NCI-H1105 treated with DMSO at 0.1 percent for 48 hours (cell line): ENCODE measurements at places on chromosomes 5 and 9.
A peak's percentile ranks its signal among the peaks of the same experiment; 100 is the strongest.

GRCh38 chr5:167264348-167264747 lies 1027.1 kb upstream of the WWC1 start:
- no peak for DNase-seq

- no peak for DNase-seq
Measured at GRCh38 chr5:852431-853401, 1.9 kb upstream of the ZDHHC11 start.

DNA sequence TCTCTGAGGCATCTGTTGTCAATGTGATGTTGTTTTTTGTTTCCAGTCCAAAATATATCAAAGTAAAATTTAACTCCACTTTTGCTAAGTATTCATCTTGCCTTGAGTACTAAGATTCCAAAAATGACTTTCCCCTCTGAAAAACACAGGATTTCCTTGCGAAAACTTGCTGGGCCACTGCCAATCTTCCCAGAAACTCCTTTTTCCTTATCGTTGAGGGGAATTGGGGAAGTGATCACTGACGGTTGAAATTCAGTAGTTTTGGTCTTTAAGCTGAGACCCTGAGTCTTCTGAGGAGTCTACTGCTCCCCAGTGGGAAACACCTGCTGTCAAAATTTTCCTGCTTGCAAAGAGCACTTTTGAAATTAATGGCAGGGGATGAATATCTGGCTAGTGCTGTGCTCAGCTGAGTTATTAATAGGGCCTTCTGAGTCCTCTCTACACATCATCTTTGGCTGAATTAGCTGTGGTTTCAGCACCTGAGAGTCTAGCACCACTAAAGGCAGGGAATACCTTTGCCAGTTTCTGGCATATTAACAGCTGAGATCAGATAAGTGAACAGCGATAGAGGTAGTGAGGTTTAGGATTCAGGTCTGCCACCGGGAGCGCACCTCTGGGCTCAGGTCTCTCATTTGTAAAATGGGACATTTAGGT lies 18.0 kb downstream of the TLR4 start:
- DNase-seq = no peak

- no peak for DNase-seq
Measured at GRCh38 chr9:116937361-116937760, 250.3 kb downstream of the TRIM32 start.

DNA sequence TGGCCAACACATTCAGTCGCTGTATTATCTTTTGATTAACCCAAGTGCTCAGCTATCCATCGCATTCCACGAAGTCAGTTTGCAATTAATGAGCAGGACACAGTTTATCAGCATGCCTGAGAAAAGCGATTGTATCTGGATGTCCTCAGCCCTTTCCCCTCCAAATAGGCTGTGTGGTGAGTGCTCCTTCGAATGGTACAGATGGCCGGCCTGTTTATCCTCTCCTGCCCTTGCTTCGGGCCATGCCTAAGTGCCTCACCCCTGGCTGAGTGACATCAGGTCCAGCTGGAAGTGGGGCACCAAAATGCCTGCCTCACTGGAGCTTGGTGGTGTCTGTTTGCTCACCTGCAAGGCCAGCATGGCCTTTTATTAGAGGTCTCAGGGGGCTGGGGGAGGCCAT lies 317.3 kb downstream of the GADD45G start:
- DNase-seq = no peak

- DNase-seq = peak; percentile 10
Measured at GRCh38 chr5:103444333-103445038, 118.1 kb downstream of the NUDT12 start.

DNA sequence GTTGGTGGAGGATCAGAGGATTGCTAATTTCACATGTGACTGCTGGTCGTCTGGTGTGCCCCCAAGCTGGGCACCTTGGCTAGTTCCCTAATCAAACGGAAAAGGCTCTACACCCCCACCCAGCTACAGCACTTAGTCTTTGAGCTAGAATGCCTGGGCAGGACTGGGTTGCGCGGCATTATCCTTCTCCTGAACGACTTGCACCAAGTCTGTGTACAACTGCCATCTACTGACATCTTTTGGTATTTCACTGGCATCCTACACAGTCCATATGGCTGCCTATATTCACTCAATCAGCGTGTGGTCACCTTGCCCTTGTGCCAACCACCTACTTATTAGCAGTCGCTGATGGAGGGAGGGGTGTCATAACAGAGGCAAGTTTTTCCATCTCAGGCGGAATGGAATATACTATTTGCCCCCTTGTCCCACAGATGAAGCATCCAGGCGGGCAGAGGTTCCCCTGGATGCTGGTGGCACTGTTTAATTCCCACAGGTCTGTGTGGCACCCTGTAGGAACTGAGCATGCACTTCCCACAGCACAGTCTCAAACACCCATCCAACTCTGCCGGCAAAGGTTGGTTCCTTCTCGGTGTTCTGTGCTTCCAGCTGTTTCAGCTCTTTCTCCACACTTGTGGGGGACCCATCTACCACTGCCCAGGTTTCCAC lies 150.1 kb downstream of the OSTF1 start:
- peak; percentile 16 for DNase-seq

DNA sequence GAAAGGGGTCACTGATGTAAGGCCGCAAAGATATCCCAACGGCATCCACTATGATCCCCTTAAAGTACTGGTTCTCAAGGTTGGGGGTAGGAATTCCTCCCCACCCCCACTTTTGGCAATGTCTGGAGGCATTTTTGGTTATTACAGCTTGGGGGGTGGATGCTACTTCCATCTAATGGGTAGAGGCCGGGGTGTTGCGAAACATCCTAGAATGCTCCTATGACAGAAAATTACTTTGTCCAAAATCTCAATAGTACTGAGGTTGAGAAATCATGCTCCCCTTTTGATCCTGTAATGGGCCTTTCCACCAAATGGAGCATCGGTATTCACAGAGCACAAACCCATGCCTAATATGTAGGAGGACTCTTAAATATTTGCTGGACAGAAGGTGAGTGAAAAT lies 20.8 kb upstream of the TCERG1 start:
- no peak for DNase-seq

DNA sequence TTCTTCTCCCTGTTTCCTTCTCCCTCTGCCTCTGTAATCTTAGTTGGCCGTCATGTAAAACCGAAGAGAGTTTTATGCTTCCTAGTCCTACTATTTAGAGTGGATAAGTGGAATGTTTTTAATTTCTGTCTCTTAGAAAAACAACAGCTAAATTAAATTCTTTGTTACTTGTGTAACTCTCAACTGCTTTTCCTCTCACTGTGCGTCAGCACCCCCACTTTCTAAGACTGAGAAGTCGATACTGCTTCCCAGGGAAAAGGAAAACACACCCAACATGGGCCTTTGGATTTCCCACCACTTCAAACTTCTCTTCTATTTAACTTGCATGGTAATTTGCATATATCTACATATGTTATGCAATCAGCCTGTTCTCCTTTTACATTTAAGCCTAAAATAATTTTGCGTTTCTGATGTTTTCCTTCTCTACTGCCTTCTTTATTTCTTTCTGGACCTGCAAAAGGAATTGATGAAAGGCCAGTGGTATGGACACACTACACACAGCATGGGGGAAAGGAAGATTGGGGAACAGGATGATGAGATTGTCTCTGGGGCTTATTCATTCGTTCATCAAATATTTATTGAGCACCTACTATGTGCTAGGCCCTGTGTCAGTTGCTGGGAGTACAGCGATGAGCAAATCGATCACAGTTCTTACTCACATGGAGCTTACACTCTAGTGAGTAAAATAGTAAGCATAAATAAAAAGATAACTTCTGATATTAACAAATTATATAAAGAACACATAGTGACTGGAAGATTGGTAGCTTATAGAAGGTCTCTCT lies 52.5 kb upstream of the CTNNA1 start:
- DNase-seq = no peak

GRCh38 chr5:149860801-149861322 lies 83.7 kb downstream of the PDE6A start:
- no peak for DNase-seq

DNA sequence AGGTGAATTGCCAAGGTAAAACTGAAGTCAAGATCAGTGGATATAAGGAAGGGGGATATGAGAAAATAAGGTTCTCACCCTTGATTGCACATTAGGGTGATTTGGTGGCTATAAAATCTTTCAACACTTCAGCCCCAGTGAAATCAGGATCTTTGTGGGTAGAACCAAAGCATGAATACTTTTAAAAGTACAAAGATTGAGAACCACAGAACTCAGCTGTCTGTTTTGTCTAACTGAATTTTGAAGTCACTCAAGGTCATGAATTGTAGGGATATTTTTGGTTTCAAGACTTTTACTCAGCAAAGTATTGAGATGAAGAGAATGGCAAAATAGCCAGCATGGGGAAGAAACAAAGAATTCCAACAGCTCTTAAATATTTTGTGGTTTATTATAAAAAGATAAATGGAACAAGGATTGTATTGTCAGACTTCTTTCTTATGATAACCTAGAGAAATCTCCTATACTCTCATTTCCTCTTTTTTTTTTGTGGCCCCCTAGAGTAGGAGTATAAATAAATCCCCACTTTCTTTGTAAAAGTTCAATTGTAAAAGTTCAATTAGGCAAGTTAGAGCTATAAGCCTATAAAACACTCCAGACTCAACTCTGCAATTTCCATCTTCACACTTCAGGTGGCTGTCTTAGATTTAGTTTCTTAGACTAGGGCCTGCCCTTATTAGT lies 272.9 kb downstream of the PDE4D start:
- DNase-seq = no peak

GRCh38 chr9:87324613-87325194 lies 173.0 kb upstream of the DAPK1 start:
- peak; percentile 58 for DNase-seq

GRCh38 chr5:108541836-108542235 lies 159.9 kb upstream of the FBXL17 start:
- no peak for DNase-seq

DNA sequence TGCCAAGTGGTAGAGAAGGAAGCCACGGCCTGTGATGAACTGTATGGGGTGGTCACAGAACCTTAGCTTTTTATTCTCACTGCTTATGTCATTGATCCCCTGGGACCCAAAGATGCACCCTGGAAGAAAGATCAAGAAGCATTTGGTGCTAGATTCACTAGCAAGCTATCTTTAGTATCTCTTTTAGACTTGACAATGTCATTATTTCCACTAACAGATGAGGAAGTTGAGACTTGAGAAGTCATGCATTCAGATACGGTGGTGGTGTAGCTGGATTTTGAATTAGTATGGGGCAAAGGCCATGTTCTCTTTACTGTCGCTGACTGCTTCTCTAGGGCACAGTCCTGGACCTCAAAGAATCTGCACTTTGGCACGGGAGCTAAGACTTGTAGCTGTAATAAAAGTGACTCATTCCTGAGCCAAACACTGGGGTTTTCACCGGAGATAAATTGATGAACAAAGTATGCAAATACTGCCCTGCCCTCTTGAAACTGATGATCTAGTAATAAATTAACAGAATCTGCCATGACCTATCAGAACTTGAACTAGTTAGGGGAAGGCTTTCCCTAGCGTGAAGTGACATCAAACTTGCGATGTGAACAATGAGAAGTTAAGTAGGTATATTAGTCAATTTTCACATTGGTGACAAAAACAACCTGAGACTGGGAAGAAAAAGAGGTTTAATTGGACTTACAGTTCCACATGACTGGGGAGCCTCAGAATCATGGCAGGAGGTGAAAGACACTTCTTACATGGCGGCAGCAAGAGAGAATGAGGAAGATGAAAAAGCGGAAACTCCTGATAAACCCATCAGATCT lies 5.4 kb downstream of the GDA start:
- no peak for DNase-seq

DNA sequence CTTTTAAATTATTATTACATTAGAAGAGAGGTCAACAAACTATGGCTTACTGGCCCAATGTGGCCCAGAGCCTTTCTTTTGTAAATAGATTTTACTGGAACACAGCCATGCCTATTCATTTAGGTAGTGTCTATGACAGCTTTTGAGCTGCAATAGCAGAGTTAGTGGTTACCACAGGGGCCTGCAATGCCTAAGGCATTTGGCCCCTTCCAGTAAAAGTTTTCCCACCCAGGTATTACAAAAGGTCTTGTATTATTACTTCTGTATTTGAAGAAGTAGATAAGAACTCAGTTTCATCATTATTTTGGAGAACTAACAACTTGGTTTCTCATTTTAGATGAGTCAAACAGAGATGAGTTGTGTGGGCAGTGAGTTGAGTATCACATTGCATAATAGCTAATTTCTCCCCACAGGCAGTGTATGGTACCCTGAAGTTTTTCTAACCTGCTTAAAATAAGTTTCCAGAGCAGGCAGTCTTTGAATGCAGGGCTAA lies 9.5 kb downstream of the MTRR start:
- no peak for DNase-seq

- DNase-seq = no peak
Measured at GRCh38 chr5:146188358-146188757, 5.9 kb upstream of the LARS1 start.

- no peak for DNase-seq
Measured at GRCh38 chr5:54595721-54596120, 78.2 kb downstream of the SNX18 start.

- DNase-seq = no peak
Measured at GRCh38 chr5:93240228-93240834, 340.7 kb downstream of the NR2F1-AS1 start.

DNA sequence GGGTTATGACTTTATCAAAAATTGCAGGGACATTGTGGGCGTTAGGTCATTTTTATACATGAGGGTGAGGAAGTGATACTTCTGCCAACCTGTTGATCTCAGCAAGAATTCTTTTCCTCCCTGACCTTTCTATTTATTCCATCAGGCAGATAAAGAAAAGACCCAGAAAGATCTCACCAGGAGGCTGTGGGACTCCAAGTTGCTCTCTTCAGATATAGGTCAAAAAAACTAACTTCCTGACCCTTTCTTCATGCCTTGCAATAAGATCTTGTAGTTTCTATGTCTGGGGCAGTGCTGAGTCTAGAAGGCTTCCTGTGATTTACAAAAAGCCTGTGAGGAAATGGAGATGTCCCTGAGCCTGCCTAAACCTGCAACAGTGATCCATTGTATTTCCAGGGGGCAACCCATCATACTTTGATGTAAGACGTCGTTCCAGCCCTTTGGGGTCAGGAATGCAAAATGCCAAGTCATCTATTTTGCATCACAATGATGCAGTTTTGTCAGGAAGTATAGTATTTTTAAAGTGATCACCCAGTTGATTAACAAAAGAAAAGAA lies 22.0 kb upstream of the PIK3R1 start:
- no peak for DNase-seq

- DNase-seq = no peak
Measured at GRCh38 chr5:172785429-172786088, 14.6 kb upstream of the DUSP1 start.
